ENCODE measurements at places on chromosomes 6 and 20.

- no peak for DNase-seq
Observed at GRCh38 chr6:15518878-15519277, 143.9 kb downstream of the DTNBP1 start.

DNA sequence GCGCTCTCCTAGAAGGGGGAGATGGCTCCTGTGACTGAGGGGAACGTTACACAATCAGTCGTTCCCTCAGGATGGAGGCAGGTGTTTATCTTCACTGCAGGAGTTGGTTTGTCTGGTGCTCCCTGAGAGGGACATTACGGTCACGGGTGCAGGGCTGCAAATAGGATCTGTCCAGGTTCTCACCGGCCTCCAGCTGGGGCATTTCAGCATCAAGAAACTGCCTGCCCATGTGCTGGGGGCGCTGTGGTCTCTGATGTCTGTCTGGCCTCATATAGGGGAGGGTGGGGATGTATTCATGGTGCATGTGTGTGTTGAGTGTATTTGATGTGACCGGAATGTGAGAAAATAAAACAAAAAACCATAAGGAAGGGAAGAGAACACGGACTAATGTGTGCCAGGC is 77.1 kb downstream of the TBC1D7 start:
- DNase-seq, result no peak

GRCh38 chr6:37242429-37243052 is 15.0 kb upstream of the TBC1D22B start:
- DNase-seq, result peak; percentile 45

- no peak for DNase-seq
Observed at GRCh38 chr6:155645325-155645724, 189.7 kb upstream of the NOX3 start.

GRCh38 chr6:92468066-92468465 is 951.3 kb downstream of the EPHA7 start:
- DNase-seq, result no peak

DNA sequence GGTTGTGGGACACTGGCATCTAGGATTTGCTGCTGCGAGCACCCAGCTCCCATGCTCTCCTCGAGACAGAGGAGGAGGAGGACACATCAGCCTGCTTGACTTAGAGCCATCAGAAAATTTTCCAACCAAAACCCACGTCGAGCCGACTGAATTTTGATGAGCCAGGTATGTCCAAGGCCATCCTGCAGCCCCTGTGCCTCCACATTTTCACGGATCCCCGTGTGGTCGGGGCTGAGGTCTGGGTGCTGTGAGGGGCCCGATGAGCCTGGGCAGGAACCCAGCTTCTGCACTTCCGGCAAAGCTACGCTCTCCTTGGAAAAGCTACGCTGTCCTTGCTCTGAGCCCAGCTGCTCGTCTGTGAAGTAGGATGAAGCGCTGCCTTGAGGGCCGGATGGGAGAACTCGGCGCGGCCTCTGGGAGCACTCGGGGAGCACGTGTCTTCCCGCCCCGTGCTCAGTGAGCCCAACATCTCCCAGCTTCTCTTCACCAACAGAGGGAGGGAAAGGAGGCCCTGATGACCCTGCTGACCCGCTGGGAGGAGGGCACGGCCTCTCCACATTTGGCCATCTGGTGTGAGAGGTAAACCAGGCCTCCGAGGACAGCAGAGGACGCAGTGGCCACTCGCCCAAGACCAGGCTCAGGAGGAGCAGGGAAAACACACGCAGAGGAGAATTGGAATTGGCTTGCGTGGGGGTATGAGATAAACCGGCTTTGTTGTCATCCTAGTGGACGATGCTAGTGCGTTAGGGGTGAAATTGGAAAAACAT is 33.9 kb downstream of the PSMG4 start:
- DNase-seq, result no peak

- DNase-seq, result no peak
Observed at GRCh38 chr20:19522071-19522801, 235.8 kb upstream of the RIN2 start.

GRCh38 chr6:33959329-33959651 is 155.5 kb upstream of the MLN start:
- no peak for DNase-seq

DNA sequence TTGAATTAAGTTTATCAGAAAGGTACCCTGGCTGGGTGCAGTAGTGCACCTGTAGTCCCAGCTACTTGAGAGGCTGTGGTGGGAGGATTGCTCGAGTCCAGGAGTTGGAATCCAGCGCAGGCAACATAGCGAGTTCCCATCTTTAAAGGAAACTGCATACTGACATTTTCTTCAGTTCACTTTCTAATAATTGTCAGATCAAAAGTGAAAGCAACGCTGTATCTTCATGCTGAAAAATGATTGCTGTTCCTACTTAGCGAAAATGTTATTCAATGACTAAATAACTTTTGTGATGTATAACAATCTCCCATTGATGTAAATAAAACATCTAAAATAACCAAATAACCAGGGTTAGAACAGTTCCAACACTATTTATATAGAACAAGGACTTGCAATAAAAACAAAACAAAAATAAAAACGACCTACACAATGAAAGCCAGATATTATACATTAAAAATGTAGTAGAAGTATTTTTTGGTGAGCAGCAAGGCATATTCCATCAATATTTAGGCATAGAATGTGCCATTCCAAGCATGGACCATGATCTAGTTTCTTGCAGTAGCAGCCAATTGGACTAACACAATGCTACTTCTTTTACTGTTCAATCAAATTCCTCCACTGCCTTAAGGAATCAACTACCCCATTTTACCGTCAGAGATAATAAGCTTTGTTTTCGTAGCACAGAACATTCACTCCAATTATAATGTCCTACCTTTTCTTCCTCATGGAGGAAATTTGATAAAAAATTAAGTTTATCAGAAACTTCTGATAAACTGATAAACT is 1.5 kb downstream of the LATS1 start:
- no peak for DNase-seq

DNA sequence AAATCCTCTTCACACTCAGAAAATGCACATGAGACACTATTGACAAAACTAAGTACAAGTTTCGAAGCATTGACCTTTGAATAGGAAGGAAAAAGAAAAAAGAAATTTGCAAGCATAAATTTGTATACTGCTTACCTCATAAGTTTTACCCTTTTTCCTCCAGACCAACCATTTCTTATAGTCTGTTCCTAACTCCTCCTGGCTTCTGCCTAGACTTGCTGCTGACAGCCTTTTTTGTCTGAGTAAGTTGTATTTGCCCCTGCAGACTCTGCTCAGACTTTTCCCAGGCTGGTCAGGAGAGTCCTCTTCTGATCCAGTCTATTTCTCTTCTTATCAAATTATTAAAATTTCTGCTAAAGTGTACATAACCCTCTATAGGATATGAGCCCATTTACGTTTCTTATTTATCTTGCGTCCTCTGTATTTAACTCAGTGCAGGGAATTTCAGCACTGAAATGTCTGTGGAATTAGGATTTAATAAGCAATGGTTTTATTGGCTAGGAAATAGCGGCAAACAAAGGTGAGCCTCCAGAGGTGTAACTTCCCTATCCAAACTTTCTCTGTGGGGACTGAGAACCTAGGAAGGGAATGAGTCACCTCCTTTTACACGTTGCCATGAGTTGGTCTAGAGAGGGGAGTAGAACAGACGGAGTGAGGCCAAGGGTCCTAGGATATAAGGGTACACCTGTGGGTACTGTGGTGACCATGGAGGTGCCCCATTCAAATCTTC is 207.1 kb upstream of the MARCKS start:
- no peak for DNase-seq

GRCh38 chr6:74631564-74631963 is 574.3 kb downstream of the COL12A1 start:
- no peak for DNase-seq

DNA sequence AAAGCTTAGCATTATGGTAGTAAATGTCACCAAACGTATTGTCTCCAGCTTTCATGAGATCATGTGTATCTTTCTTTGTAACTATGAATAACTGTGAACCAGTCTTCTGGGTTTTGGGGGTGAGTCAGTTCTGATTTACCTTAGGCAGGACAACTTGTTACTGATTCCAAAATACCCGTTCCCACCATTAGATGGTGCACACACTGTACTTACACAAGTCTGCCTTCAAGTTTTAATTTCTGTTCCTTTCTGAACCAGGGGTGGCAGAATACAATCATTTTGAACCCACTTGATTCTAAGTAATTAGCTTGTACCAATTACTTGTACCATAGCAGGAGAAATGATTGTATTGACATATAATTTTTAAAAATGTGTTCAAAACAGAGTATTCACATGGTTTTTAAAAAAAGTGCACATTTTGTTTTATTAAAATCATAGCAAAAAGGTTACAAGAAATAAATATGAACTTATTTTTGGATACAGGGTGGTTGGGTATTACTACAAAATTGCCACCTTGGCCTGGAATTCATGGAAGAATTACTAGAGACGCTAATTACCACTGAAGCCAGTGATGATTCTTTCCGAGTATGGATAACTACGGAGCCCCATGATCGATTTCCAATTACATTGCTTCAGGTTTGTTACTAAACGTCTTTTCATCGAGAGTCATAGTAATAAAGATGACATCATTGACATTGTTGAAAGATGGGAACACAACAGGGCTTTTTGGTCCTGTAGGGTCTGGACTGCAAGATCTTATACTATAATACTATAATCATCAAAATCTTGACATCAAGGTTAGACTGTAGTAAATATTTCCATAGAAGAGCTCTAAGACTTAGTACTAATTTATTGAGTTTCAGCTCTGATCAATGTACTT is 75.2 kb upstream of the GLP1R start:
- peak; percentile 23 for DNase-seq

DNA sequence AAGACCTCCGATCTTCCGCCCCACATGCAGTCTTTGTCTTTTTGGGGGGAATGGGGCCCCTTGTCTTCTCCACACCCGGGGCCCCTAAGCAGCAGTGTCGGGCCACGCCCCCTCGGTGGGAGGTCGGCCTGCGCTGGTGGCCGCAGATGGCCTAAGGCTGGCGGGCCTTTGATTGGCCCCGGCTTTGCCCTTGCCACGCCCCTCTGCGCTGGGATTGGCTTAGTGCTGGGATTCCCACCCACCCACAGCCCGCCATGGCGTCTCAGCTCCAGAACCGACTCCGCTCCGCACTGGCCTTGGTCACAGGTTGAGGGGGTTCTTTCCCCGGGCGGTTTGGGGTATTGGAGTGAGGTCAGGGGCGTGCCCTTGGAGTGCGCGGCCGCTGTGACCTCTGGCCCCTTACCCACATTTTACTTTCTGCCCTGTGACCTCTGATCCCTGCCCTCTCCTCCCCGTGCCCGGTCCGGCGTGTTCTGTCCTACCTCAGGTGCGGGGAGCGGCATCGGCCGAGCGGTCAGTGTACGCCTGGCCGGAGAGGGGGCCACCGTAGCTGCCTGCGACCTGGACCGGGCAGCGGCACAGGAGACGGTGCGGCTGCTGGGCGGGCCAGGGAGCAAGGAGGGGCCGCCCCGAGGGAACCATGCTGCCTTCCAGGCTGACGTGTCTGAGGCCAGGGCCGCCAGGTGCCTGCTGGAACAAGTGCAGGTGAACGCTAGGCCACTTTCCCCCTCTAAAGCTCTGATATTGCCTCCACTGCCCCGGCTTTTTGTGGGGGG is at the start of gene HSD17B8:
Gene HSD17B8, plus strand, starts transcription at position 241 of the 776 bp plus-strand sequence. Its CDS starts 14 bp downstream, at position 255.
- peak; percentile 78 for DNase-seq

GRCh38 chr20:16260911-16261310 is 312.3 kb downstream of the KIF16B start:
- no peak for DNase-seq

DNA sequence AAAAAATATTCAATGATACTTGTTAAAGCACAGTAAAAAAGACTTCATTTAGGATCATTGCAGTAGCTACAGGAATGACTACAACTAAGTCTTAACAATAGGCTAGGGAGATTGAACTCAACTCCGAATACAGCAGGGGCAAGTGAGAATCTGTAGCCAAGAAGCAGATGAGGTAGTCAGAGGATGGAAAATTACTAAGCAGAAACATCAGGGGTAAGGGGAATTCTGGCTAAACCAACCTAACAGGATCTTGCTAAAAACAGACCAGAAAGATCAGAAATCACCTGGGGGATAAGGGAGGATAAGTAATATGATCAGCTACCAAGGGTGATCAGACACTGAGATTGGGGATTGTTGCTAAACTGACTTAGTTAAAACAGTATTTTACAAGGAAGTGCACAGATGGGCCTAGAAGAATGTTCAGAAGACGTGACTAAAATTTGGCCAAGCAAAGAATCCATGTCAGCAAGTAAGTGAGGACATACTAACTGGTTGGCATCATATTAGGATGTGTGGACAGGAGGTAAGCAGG is 217.5 kb downstream of the TENT5A start:
- DNase-seq, result no peak

DNA sequence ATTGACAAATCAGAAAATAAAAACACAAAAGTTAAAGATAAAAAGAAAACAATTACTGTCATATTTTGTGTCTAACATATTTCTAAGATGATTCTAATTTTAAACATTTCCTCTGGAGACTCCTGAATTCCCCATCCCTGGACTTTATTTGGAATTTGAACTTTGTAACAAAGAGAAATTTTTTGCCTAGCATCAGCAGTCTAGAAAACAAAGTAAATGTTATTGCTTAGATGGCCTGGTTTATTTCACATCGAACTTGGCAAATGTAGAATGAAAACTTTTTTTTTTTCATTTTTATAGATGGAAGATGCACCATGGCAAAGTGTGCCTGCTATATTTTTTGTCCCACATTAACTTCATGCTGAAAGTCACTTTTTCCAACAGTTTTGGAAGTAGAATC is 159.1 kb downstream of the TBX18 start:
- no peak for DNase-seq

DNA sequence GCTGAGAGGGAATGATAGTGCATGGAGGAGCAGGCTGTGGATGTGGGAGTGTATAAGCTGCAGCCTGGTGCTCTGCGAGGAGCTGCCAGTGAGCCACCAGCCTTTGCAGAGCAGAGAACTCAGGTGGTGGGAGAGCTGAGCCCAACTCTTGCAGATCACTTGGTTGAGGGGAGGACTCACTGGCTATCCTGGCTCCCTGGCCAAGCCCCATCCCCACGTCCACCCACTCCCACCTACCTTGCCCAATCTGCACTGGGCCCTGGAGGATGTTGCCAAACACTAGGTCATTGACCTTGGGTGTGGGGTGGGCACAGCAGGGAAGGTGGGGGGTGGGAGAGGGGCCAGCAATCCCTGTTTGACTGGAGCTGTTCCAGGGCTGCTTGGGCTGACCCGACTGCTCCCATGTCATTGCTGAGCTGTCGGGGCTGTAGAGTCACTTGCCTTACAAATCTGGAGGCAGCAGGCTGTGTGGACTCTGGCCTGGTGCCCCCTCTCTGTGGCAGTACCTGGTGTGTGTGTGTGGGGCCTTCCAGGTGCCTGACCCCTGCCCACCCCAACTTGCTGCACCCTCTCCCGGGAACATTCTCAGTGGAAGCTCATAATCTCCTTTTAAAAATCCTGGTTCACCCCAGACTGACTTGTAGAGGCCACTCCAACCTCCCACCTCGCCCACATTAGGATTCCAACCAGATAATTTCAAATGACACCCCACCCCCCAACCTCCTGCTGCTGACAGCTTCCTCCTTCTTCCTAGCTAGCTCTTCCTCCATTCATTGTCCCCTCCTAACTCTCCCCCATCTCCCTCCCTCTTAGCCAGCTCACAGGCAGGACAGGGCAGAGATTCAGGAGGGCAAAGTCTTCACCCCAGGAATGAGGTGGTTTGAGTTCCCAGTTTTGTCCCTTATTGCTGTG is 162.3 kb downstream of the MRPL14 start:
- no peak for DNase-seq

All from urinary bladder (tissue), 4 donors.